Large intestine (tissue), 12 donors: ENCODE measurements at places on chromosomes 4 and X. TPM values are rescaled to one million over a fixed set of nuclear protein-coding genes. Genes with fewer than 3 reads are reported as not detected.

- DNase-seq = no peak
Measured at GRCh38 chr4:103303011-103303410, 104.9 kb upstream of the CENPE start.

DNA sequence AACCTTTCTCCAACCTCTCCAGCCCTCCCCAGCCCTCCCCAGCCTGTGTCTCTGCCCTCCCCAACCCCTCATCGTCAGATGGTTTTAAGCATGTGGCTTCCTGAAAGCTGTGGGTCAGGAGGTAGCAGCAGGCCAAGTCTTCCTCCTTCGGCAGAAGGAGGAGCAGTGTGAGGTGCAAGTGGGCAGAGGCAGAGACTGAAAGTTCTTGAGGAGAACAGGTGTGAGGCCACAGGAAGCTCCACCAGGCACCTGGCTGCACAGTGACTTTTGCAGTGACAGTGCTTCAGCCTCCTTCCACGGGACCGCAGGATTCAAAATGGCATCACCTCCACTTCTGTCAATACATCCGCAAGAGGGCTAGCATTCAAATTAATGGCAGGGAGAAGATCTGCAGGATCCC, 203.9 kb upstream of the LEF1 start:
- no peak for DNase-seq

GRCh38 chr4:93384887-93385286, 443.7 kb upstream of the ATOH1 start:
- no peak for DNase-seq

DNA sequence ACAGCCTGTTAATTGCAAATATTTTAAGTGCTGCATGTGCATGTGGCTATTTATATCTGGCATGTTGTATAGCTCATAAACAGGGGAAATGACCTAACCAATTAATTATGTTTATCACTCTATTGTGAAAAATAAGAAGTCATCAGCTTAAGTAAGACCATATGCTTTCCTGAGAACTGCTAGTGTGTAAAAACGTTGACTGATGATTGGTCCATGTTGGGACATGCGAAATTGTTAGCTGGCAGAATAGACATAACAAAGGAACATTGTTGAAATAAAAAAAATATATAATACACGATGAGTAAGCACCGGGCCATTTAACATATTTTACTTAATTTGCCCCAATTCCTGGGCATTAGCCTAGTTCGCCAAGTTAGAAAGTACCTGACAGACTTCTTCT, 207.5 kb downstream of the ANK2 start:
- no peak for DNase-seq

DNA sequence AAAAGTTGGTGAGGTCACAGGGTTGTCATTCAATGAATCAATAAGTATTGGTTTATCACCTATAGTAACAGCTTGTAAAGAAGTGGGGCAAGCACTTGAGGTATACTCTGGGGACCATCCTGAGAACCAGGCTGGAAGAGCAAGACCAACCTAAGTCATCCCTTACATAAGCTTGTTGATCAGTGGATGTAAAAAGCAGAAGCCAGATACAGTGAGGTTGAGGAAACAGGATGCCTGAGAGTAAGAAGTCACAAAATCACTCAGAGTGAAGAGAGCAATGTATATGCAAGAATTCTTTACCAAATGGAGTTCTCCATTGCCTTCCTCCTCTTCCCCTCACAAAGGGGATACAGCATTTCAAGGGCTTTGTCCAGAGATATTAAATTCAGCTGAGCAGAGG, 76.3 kb upstream of the PACRGL start:
- no peak for DNase-seq

GRCh38 chr4:151806511-151806927, 45.7 kb upstream of the GATB start:
- no peak for DNase-seq

NOX1 gene
- polyA plus RNA-seq = 1.8 TPM

CXCL8 gene
- 0.78 TPM for polyA plus RNA-seq

ART3 gene
- 0.99 TPM for polyA plus RNA-seq

CT45A3 gene
- polyA plus RNA-seq = not detected

SOWAHD gene
- 4.4 TPM for polyA plus RNA-seq
